ENCODE measurements at places on chromosomes 13 and 19.

- no peak for DNase-seq
Measured at GRCh38 chr13:78816154-78816553, 157.2 kb upstream of the OBI1 start.

- DNase-seq, result no peak
Measured at GRCh38 chr13:29077051-29077813, 257.1 kb downstream of the MTUS2 start.

GRCh38 chr13:99731747-99732146 is 230.5 kb downstream of the TM9SF2 start:
- no peak for DNase-seq

GRCh38 chr19:38851622-38852230 is 1.9 kb upstream of the HNRNPL start:
- DNase-seq, result peak; percentile 90

DNA sequence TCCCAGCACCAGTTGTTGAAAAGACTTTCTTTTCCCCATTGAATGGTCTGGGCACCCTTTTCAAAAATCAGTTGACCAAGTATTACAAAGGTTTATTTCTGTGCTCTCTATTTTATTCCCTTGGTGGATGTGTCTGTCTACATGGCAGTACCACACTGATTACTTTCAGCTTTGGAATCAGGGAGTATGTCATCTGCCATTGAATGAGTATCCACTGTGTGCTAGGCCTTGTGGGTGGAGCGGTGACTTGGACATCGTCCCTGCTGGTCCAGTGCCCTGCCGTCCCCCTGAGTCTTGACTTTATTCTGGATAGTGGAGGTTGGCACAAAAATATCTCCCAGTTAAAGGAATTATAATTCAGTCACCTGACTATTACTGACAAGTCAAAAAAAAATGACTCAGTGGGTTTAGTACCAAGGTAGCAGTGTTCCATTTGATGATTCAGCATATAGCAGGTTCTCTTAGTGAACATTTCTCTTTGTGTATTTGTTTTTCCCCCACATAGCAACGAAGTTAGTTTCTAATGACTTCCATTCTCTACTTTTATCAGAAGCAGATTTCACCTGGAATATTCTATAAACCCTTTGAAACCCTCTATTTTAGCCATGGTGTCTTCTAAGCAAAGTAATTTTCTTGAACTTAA is 3.9 kb downstream of the UPF3A start:
- no peak for DNase-seq

DNA sequence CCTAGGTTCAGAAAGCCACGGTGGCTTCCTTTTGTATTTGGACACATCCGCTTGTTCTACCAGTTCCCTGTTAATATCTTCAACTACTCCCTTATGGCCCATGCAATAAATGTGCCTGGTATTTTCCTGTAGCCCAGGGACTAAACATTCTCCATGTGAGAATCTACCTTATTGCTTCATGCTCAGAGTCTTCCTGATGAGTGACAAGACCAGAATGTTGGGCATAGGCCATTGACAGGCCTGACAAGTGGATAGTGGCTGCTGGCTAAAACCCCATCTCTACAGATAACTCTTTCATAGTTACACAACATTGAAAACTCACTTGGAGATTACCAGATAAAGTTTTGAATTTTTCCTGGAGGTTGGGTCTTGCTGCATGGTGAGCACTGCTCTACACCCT is 449.9 kb downstream of the HS6ST3 start:
- no peak for DNase-seq

- no peak for DNase-seq
Measured at GRCh38 chr13:29593605-29594297, 1.7 kb downstream of the SLC7A1 start.

- no peak for DNase-seq
Measured at GRCh38 chr13:24725379-24725778, 38.6 kb upstream of the RNF17 start.

GRCh38 chr13:67023130-67023876 is 206.8 kb downstream of the PCDH9 start:
- no peak for DNase-seq

DNA sequence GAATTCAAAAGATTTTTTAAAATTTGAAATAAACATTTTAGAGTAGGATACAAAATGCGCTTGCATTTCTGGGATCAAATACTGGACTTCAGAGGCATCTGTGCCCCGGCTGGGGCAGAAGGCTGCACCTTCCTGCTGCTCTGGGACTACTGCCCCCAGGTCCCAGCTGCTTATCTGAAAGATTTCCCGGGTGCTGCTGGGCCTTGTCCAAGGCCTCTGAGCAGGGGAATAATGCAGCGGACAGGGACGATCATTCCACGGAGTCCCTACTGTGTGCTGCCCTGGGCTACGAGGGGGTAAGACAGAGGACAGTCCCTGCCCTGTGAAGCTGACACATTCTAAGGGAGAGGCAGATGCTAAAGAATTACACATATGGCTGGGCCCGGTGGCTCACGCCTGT is 33.1 kb upstream of the NCCRP1 start:
- no peak for DNase-seq

DNA sequence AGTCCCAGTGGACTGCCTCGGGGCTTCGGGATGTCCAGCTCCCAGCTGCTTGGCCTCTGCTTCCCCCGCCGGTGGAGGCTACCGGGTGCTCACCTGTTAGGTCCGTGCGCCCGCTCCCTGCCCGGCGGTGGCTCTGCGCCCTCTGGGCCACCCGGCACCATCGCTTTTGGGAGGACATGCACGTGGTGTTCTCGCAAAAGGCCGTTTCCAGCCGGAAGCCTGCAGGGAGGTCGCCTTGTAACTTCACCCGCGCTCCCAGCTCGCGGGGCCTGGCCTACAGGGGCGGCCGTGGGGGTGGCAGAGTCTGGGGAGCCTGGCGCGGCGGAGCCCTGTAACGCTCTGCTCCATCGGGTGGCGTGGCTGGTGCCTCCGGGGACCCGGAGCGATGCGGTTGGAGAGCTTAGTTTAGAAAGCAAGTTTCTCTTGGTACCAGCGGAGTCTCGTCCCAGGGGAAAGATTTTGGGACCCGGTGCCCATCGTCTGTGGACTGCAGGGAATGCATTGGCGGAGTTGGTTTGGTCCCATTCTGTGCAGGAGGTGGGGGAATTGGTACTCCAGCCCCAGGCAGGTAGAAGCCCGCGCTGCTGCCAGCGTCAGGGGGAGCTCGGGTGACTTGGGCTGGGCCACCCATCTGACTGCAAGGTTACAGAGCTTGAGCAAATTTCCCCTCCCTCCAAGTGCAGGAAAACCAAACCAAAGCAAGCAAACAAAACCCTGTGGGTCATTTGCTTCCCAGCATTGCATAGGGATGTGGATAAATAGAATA is 673 bp downstream of the SPATA13 start:
- no peak for DNase-seq

DNA sequence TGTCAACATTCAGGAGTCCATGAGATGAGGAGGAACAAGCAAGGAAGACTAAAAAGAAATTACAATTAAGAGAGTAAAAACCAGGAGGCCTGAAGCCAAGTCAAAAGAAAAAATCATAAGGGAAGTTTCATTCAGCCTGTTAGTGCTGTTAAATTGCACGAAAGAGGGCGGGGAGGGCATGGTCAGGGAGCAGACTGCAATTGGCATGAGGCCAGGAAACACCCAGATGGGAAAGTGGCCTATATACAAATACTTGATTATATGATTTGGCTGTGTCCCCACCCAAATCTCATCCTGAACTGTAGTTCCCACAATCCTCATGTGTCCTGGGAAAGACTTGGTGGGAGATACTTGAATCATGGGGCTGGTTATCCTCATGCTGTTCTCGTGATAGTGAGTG is 43.9 kb downstream of the TNFSF13B start:
- DNase-seq, result no peak

- no peak for DNase-seq
Measured at GRCh38 chr19:15129856-15130585, 22.8 kb downstream of the SYDE1 start.

DNA sequence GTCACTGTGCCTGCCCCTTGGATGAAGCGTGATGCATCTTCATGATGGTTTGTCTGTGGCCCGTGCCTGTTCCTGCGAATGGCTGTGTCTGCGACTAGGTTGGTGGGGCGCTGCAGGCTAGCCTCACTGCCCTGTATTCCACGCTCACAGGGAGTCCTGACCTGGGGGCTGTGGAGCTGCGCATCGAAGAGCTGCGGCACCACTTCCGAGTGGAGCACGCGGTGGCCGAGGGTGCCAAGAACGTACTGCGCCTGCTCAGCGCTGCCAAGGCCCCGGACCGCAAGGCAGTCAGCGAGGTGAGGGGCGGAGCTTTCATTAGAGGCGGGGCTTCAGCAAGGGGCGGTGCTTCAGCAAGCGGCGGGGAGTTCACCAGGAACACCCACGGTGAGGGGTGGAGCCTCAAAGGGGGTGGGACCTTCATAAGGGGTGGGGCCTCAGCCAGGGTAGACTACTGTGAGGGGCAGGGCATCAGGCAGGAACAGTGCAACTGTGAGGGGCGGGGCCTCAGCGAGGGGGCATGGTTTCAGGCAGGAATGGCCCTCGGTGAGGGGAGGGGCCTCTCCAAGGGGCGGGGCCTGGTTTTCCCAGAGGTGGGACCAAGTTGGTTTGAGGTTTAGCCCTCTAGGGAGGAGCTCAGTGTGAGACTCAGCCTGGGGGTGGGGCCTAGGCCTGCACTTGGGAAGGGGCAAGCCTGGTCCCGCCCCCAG is 17.2 kb downstream of the PKN1 start:
- DNase-seq, result no peak

- no peak for DNase-seq
Measured at GRCh38 chr13:108033800-108034707, 181.3 kb downstream of the LIG4 start.

GRCh38 chr19:52600639-52601024 is 30.5 kb downstream of the ZNF701 start:
- DNase-seq, result no peak

GRCh38 chr19:49065905-49066512 is 1.4 kb upstream of the NTF4 start:
- no peak for DNase-seq

DNA sequence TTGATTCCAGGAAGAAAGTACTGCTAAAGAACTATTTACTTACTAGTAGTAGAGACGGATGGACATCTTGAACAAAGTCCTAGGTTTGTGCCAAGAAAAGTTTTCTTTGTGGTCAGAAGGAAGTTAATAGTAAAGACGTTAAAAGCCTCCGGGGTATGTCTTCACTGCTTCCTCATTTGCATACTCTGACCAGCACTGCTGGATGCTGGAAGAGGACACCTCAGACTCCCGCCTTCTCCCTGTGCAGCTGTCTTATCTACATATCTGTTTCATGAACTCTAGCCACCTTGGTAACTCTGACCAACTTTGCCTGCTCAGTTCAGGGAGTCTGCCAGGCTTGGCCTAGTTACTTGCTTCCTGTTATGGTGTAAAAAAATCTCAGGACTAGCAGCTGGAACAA is 1109.1 kb upstream of the MIR17HG start:
- DNase-seq, result no peak

DNA sequence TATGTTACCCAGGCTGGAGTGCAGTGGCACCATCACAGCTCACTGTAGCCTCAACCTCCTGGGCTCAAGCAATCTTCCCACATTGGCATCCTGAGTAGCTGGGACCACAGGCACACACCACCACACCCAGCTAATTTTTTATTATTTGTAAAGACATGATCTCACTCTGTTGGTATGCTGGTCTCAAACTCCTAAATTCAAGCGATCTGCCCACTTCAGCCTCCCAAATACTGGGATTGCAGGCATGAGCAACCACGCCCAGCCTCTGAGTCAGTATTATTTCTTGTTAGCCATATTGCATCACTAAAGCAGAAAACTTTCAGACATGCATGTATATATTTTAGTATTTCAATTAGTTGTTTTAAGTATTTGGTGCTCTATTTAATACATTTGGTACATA is 376.4 kb downstream of the GPC6 start:
- DNase-seq, result no peak

DNA sequence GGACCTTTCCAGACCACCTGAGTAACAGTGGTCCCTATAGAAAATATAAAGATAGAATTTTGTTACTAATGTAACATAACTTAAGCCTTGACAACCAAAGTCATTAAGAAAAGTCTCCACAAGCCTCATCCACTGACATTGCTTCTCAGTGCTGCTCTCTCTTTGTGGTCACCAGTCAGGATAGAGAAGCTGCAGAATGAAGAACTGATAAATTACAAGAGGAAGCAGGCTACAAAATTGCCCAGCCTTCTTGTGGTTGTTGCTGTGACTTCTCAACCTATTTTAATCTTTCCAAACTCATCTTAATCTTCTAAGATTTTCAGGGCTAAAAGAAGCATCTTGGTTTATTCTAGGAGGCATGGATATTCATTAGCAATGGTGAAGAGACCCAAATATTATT is 343.8 kb downstream of the MZT1 start:
- no peak for DNase-seq

- no peak for DNase-seq
Measured at GRCh38 chr19:55694241-55694655, 19.2 kb downstream of the EPN1 start.

- DNase-seq, result no peak
Measured at GRCh38 chr13:77028202-77028601, 1.2 kb upstream of the FBXL3 start.

DNA sequence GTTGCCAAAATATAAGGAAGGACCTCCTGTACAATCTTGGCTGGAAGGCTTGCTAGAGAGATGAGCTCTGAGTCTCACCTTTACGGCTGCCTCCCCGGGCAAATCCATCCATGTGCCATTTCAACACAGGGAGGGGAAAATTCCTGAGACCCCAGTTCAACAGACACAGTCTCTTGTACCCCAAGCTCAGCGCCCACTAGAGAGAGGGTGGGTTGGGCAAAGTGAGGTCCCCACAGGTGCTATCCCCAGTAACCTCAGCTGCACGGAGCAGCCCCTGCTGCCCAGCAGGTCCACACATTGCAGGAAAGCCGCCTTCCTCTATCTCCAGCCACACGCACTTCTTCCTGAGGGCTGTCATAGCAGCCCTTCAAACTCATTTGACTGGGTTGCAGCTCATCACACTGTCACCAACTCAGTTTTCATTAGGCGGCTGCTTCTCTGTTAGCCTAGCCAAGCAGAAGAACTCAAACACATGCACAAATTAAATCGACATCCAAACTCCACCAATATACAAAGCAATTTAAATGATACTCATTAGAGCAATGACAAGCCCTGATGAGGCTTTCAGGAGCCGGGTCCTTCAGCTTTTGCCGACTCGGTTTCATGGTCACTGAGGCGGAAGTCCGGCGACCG is 80.4 kb downstream of the TSHZ3 start:
- DNase-seq, result no peak

DNA sequence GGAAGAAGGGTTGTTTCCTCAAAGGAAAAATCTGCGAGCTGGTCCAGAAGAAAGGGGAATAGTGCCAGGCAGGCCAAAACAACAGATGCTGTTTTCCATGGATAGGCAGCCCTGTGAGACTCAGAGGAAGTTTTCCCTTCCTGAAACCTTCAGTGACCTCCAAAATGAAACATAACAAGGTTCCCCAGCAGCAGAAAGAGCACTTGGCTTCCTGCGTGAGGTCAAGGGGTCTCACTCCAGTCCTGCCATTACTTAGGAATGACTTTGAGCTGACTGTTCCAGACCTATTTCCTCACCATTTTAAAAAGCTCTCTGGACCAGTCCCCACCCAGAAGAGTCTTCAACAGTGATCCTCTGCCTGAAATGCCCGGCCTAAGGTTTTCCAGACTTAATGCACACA is 104.6 kb upstream of the IPO5 start:
- no peak for DNase-seq

Measured in activated B cell treated with CpG ODN at 0.5 μM for 24 hours (primary cell).